Smooth muscle cell of the brain vasculature (primary cell): ENCODE measurements at places on chromosomes 6 and 20.

GRCh38 chr20:34983995-34984735 is 28.5 kb downstream of the MYH7B start:
- DNase-seq = no peak

- no peak for DNase-seq
Observed at GRCh38 chr6:98686008-98686601, 148.3 kb upstream of the POU3F2 start.

DNA sequence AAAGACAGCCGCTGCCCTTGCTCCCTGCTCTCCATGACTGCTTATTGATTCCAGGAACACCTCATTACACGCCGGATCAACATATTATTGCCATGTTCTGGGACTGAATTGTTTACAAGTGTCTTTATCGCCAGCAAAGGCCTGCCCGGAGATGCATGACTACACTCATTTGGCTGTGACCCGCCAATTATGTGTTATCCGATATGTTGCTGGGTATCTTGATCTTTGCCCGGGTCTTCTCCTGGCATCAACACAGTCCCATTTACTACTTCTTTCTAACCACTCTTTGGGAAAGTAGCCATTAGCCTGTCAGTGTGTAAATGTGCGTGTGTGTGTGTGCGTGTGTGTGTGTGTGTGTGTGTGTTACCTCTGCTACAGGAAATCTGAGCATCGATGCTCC is 15.4 kb downstream of the LINC00237 start:
- DNase-seq = no peak

GRCh38 chr6:39882531-39882899 is 51.7 kb downstream of the MOCS1 start:
- peak; percentile 88 for DNase-seq

DNA sequence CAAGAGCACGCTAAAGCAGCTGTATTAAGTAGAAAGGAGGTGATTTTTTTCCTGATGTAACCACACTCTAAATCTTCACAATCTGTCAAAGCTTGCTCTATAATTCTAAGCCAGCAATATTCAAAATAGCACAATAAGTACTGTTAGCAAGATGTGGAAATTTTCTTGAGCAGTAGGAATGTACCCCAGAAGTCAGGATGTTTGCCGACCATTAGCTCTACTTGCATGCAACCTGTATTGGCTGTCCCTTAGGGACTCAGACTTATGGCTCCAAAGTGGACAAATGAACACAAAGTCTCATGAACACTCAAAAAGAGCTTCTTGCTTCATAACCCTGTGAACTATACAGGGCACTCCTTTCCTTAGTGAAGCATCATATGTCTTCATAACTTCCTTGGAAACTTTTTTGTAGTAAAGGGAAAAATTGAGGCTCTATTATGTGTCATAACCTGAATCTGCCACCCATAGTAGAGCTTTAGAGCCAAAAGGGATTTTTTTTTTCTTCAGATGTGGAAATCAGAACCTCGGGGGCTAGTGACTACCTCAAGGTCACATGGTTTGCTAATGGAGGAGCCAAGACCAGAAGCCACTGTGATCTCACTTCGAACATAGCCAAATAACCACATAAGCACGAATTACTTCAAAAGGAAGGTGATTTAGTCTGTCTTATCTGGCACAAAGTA is 54.5 kb downstream of the ADGRG6 start:
- no peak for DNase-seq

DNA sequence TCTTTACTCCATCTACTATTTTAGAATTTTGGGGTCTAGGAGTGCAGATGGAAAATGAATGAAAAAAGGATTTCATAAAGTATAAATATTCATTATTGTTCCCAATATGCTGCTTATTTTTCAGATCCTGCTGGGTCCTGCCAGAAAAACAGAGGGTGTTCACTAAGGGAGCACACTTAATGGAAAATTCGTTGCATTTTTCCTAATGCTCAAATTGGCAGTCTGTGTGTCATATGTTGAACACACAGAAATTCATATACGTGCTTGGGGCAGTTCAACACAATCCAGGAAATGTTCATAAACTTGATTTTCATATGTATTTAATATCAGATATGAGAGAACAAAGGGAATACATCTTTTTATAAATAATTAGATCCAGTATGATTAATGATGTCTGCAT is 1019.4 kb downstream of the EPHA7 start:
- DNase-seq = no peak

DNA sequence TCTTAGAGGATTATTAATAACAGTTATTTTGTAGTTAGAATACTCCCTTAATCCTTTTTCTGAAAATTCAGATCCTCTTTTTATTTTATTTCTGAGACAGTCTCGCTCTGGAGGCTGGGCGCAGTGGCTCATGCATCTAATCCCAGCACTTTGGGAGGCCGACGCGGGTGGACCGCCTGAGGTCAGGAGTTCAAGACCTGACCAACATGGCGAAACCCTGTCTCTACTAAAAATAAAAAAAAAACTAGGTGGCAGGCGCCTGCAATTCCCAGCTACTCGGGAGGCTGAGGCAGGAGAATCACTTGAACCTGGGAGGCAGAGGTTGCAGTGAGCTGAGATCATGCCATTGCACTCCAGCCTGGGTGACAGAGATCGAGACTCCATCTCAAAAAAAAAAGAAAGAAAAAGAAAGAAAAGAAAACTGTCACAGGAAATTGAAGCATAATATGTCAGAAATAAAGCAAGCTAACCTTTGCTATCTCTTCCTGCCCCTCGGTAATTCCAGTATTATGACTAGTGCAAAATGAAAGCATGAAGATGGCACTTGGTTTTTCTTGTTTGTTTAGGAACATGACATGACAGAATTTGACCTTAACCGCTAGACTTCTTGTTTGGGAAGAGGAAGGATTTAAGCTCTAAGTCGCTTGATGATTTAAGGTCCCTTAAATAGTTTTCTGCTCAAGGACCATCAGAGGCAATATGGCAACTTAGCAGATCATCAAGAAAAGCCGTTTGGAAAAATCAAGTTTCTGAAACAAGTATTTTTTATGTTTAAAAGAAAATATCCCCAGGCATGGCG is 1.8 kb upstream of the RBM39 start:
- DNase-seq = no peak

DNA sequence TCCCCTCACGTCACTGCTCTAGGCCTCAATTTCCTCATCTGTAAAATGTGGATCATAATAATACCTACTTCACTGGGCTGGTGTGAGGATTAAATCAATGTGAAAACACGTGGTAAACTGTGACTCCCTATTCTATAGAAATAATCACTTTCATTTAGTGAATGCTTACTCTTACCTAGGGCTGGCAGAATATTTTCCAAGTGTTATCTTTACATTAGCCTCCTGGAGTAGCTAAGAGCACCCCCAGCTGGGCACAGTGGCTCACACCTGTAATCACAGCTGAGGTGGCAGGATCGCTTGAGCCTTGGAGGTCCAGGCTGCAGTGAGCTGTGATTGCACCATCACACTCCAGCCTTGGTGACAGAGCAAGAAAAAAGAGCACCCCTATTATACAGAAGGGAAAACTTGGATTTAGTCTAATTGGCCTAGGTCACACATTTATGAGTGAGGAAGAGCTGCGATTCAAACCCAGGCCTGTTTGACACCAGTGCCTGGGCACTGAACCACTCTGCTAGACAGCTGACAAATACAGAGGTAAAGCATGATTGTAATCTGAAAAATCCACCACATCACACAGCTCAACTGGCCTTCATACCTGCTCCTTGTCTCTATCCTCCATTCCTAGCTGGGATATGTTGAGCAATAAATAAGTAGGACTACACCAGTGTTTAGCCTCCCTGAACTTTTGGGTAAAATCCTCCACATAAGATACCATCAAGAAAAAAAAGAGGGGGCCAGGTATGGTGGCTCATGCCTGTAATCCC is 1.4 kb upstream of the SNTA1 start:
- no peak for DNase-seq

DNA sequence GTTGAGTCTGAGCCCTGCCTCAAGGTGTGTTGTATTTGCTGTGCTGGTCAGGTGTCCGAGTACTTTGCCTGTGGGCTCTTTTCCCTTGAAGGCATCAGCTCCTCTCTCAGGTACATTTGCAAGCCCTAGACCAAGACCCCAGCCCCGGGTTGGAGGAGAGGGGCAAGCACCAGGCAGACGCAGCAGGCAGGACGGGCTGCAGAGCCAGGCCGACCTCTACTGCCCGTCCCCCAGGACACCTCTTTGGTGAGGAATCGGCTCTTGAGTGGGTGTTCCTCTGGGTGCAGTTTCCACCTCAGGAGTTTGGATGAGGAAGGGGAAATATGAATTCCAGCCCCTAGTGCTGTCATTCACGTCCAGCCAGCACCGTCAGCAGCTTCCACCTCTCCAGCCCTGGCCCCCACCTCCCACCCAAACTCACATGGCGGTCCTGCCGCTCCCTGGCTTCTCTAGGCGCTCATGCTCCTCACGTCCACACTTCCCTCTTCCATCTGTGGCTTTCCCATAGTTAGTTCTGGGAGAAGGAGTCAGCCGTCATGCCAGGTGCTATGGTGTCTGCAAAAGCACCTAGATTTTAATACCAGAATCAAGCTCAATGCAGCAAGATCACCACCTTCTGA is 183.9 kb downstream of the DLL1 start:
- DNase-seq = no peak

GRCh38 chr6:157434349-157435033 is 53.5 kb downstream of the ZDHHC14 start:
- no peak for DNase-seq

GRCh38 chr20:40704828-40705227 is 15.8 kb upstream of the MAFB start:
- DNase-seq = no peak

DNA sequence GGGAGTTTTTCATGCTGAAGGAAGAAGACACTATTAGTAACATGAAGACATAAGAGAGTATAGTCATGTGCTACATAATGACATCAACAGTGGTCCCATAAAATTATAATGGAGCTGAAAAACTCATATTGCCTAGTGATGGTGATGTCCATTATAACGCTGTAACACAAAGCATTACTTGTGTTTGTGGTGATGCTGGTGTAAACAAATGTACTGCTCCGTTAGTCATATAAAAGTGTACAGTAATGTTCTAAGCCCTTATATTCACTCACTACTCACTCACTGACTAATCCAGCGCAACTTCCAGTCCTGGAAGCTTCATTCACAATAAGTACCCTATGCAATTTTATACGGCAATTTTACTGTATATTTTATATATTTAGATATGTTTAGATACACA is 26.8 kb upstream of the ASF1A start:
- DNase-seq = no peak

DNA sequence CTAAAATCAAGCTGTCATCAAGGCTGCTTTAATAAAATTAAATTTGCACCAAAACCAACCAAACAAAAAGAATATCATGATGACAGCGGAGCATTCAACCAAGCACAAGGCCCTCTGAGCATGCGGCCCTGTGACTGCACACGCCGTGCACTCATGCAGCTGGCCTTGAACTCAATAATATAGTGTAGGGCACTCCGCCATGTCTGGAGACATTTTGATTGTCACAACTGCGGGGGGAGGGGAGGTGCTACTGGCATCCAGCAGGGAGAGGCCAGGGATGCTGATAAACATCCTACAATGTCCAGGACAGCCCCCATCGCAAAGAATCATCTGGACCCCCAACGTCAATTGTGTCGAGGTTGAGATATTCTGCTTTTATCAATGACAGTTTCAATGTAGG is 9.7 kb downstream of the MOCS3 start:
- DNase-seq = no peak

GRCh38 chr20:58629215-58629580 is 21.9 kb upstream of the STX16 start:
- no peak for DNase-seq

DNA sequence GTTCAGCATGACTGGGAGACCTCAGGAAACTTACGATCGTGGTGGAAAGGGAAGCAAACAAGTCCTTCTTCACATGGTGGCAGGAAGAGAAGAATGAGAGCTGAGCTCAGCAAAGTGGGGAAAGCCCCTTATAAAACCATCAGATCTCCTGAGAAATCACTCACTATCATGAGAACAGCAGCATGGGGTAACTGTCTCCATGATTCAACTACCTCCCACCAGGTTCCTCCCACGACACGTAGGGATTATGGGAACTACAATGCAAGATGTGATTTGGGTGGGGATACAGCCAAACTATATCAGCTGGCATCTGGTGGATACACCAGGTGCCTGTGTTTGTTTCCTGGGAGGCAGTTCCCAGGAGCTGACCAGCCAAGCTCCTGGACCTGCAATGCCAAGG is 4.9 kb downstream of the DDO start:
- no peak for DNase-seq

DNA sequence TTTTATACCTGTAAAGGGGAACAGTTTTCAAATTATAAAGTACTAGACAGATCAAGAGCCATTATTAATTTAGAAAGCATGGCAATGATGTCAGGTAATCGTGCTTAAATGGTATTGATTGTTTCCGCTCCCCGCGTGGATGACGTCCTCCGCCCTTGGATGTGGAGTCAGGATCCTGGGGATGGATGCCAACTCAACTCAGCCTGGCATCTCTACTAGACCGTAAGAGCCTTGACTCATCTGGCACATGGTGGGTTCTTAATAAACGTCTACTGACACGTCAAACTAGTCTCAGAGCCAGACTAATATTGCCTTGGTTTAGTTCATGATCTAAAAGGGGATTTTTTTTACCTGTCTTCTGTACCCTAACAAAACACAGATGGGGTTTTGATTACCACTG is 80.2 kb downstream of the LRFN2 start:
- DNase-seq = no peak
